ENCODE measurements at places on chromosomes 13 and 19.
A peak's percentile ranks its signal among the peaks of the same experiment; 100 is the strongest.

- peaks cover 49% of the 10 kb centered on the region for H3K4me1 ChIP-seq
- H3K27me3 ChIP-seq, result no peaks in the 10 kb centered on the region
- H3K36me3 ChIP-seq, result no peaks in the 10 kb centered on the region
- H3K4me3 ChIP-seq, result peak overlapping the region; percentile 32
Measured at GRCh38 chr19:3670796-3671679, 29.2 kb downstream of the PIP5K1C start.

GRCh38 chr13:19606152-19606551, 27.3 kb upstream of the MPHOSPH8 start:
- H3K4me3 ChIP-seq, result no peak overlapping the region
- H3K4me1 ChIP-seq, result peaks cover 13% of the 10 kb centered on the region
- DNase-seq, result no peak
- H3K27ac ChIP-seq, result no peak overlapping the region
- H3K36me3 ChIP-seq, result no peaks in the 10 kb centered on the region
- H3K27me3 ChIP-seq, result peaks cover 22% of the 10 kb centered on the region

GRCh38 chr13:46620471-46620870, 67.5 kb downstream of the LRCH1 start:
- no peak overlapping the region for H3K4me3 ChIP-seq
- DNase-seq, result no peak
- no peaks in the 10 kb centered on the region for H3K36me3 ChIP-seq
- H3K27me3 ChIP-seq, result no peaks in the 10 kb centered on the region

DNA sequence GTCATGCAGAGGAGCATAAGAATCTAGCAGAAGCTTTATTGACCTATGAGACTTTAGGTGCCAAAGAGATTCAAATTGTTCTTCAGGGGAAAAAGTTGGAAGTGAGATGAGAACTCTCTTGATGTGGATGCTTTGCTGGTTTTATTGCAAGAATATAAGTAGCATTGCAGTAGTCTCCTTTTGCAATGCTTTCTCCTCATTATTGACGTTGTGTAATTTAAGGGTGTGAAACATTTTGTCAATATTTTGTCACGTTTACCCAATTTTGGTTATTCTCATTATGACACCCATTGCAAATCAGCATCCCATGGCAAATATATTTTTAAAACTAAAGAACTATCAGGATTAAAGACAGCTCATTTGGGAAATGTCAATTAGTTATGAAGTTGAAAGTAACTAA, 11.9 kb upstream of the LILRB5 start:
- H3K27ac ChIP-seq, result no peak overlapping the region
- H3K4me3 ChIP-seq, result no peak overlapping the region

DNA sequence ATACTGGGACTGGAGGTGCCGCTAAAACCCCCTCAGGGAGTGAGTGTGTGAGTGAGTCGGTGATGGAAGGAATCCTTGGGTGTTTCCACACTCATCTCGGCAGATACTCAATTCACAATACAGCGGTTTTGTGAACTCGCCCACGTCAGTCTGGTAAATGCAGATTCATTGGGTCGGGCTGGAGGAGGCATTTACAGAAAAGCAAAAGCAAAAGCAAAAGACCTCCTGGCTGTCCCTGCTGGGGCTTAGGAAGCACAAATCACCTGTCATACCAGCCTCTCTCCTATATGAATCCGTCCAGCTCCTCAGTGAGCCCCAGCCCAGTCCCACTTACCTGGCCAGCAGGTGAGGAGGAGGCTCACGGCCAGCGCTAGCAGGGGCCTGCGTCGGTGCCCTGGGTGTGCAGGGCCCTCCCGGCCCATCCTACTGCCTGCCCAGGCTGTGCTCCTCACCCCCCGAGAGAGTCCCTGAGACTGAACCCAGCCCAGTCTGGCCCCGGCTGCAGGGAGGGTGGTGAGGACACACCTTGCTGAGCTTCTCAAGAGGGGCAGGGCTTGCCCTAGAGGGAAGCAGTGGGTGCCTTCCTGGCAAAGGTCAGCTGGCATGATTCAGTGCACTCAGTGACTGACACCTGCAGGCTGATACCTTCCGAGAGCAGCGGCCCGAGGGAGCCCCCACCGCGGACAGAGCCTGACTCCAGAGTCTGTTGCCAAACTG, at the start of gene MUC16:
MUC16 (minus strand) TSS at position 475 of the 717 bp plus-strand sequence.
- peaks cover 7% of the 10 kb centered on the region for H3K4me1 ChIP-seq
- H3K36me3 ChIP-seq, result no peaks in the 10 kb centered on the region
- no peak for DNase-seq
- no peak within 1 kb of the TSS for H3K27ac ChIP-seq
